ENCODE measurements at places on chromosomes 1 and 21.

- no peak for DNase-seq
These were observed 786 bp upstream of the CTSK start for GRCh38 chr1:150808846-150809245.

DNA sequence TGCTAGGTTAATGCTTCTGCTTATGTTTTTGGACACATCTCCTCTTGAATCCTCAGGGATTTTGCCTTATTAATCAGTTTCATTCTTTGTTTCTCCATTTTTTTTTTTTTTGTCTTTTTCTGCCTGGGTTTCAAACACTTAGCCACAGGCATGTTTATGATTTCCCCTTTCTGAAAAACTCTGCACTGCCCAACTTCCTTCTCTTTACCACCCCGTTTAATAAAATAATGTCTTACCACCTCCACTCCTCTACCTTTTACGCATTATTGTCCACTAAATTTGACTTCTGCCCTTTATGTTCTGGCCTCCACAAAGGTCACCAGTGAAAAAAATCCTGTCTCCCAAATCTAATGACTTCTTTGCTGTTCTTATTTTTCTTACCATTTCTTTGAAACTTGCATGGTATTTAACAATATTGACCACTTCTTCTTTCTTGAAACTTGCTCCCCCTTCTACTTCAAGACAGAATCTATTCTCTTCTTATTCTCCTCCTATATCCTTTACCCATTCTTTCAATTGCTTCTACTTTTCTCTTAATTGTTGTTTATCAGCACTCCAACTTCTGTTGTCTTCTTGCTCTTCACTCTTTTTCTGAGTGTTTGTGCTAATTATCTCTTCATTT is 150.3 kb downstream of the TNFSF18 start:
- no peak for DNase-seq

GRCh38 chr1:209587789-209588188 is 4.3 kb downstream of the CAMK1G start:
- no peak for DNase-seq

DNA sequence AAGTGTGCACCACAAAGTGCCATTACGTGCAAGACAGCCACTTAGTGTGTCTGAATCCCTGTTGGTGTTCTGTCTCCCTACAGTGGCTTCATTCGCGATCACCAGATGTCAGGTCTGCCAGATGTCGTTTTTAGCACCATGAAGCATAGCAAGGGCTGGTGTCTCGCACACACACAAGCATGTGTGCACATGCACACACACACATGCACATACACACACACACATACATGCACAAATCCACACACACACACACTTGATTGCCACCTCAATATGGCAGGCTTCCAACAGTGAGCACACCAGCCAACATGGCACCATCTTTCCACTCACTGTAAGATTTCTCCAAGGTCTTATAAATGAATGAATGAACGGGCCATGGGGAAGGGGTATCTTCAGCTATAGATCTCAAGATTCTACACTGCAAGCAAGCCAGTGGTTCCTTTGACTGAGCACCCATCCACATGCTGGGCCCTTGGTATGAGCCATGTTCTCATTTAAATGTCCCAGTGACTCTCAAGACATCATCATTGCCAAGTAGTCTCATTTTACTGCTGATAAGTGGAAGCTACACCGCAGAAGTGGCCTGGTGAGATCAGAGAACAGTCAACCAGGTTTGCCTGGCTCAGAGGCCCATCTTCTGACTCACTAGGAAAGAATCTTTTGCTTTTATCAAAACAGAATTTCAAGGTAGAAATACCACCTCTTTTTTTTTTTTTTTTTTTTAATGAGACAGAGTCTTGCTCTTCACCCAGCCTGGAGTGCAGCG is 84.9 kb downstream of the SIM2 start:
- DNase-seq: no peak

DNA sequence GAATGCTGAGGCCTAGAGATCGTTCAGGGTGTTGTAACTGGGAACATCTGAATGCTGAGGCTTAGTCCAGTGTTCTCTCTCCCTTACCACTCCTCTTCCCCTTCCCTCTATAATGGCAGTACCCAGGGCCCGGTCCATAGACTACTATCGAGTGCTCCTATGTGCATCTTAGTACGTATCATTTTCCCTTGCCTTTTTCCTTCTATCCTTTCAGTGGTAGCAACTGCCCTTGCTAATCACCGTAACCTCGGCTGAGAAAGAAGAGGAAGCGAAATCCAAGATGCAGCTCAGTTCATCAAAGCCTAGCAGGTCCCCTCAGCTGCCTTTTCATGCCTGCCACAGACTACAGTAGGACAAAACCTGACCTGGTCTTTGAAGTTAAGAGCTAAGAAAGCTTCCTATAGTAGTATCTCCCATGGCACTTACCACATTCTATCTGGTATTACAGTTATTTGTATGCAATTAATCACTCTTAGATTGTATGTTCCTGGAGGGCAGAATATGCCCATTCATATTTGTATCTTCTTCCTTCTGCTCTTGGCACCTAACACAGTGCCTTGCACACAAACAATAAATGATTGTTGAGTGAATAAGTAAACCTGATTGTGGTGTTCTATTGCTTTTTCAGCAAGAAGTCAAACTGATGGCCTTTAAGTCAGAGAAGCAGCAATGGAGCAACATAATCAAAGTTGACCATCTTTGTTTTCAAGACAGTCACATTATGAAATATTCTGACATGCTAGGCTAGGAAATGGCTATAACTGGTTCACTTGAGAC is 22.4 kb downstream of the CNIH4 start:
- no peak for DNase-seq

Measured in NCI-H510A (cell line).